ENCODE measurements at places on chromosomes 2 and 18.

DNA sequence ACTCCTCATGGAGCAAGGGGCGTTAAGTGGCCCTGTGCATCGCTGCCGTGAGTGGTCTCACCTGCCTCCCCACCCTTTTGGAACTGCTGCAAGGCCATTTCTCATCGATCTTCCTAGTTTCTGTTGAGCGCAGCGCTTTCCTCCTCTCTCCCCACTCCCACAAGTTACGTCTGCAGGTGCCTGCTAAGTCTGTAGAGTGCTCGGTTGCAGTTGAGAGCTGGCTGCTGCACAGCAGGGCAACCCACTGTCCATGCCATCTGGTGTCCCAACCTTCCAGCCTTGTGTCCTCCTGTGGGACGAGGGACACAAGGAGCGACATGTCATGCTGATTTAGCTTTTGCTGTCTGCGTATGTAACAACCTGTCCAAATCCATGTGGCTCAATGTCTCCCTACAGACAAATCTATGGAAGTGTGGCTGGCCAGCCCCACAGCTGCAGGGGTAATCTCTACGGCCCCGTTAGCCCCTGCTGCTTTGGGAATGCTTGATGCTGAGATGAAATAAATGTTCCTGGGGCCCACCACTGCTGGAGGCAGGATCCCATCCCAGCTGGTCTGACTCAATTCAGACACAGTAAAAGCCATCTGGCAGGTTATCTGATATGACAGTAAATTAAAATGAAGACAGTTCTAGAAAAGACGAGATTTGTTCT is 68.1 kb upstream of the TCF7L1 start:
- no peak for DNase-seq

DNA sequence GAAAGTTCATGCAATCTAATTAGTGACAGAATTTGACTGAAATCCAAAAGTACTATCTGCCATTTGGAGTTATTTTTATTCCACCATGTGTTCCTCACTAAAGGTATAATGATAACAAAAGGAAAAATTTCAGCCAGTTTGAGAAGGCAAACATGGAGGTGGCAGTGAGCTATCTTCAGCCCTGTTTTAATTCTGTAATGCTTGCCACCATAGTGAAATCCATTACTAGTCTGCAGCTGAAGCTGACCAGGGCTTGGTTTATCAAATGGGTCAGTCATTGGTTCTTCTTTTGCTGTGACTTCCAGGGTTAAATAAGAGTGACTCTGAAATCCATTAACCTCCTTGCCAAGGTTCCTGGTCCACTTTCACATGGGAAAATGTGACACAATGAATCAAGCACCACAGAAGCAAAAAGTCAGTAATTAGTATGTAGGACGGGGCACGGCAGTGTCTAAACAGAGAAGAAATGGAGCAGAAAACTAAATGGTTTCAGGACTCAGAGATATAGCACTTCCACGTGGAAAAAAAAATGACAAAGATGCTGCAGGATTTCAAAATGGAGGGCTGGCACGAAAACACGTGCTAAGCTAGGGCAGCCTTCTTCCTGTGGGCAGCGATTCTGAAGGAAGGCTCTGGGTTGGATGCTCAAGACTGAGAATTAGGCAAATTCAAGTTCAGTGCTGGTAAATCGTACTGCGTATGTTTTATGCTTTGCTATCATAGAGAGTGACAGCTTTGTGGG is 87.2 kb downstream of the EPHA4 start:
- DNase-seq, result no peak

DNA sequence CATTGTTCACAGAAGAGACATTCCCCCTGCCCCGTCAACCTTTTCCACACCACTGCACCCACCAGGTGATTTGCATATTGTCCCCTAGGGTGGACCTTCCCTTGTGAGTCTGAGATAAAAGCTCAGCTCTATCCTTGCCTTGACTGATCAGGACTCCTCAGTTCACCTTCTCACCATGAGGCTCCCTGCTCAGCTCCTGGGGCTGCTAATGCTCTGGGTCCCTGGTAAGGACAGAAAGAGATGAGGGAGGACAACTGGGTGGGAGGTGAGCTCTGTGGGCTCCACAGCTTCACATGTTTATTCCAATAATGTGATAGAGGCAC is 1160.1 kb downstream of the RPIA start:
- DNase-seq, result no peak

DNA sequence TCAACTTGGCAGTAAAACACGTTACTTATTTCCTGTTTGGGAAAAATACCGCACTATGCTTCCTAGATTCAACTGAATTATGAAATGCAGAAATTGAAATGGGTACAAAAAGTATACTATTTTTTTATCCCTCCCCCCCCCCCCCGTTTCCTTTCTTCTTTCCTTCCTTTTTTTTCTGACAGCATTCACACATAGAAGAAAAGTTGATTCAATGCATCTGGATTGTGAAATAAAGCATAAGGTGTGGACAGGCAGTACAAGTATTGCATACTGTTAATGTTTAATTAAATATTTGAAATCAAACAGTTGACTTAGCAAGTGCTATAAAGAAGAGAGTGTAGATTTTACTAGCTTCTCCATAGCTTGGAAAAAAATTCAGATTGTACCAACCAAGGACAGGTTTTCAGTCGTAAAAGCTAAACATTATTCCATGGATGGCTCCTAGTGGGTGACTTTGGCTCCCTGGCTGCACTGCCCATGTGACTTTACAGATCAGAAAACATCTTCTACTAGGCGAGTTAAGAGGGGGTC is 21.6 kb upstream of the AGFG1 start:
- DNase-seq, result no peak

- DNase-seq, result no peak
Observed at GRCh38 chr18:23810396-23810795, 121.1 kb downstream of the LAMA3 start.

DNA sequence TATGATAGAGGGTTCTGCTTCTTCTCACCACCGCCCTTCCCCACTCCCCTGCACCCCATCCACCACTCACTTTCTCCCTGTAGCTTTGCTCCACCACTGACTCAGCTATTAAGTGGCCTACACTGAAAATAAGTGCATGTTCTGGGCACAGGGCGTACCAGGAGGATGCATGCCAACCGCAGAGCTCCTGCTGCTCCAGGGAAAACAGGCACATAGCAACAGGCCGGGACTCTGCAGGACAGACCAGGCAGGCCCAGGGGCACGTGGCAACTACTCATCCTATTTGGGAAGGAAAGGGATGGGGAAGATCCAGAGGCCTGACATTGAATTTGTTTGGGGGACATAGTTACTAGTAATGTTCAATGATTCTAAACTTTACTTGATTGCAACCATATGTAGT is 28.4 kb downstream of the ARL4C start:
- DNase-seq, result no peak

GRCh38 chr2:173898178-173898668 is 67.0 kb downstream of the SP3 start:
- DNase-seq, result peak; percentile 32

GRCh38 chr18:54261894-54262293 is 7.4 kb upstream of the POLI start:
- peak; percentile 65 for DNase-seq

- DNase-seq, result no peak
Observed at GRCh38 chr2:44705876-44706480, 235.5 kb upstream of the SIX3 start.

DNA sequence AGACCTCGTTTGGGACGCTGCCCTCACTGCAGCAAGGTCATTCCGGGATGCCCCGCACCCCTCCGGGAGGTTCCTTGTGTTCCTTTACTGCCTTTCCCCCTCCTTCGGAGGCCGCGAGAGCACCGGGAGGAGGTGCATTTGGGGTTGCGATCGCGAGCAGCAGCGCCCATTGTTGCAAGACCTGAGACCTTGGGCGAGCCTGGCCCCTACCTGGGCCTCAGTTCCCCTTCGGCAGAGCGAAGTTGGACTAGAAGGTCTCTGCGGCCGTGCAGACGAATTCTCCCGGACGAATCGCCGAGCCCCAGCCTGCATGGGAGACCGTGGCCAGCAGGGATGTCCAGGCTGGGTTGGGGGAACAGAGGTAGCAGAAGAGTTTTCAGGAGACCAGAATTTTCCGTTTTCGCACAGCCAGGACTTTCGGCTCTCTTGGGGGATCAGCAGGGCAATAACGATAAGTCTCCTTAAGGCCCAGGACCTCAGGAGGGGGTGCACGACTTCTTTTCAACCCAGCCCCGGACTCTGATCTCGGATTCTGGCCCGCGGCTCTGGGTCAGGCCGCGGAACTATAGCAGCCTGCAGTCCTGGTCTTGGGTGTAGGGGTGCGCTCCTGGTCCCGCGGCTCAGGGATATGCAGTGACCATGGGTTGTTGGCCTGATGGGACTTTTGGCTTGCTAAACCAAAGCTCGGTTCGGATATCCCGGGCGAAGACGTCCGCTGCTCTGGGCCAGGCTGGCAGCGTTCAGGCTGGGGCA is 2.8 kb downstream of the GDF7 start:
- no peak for DNase-seq

- no peak for DNase-seq
Observed at GRCh38 chr2:8298783-8299182, 383.1 kb upstream of the ID2 start.

- no peak for DNase-seq
Observed at GRCh38 chr2:115491186-115491793, 1048.8 kb downstream of the DPP10 start.

Data from CD4-positive, CD25-positive, alpha-beta regulatory T cell (primary cell).